ENCODE measurements at places on chromosomes 13 and 19.

DNA sequence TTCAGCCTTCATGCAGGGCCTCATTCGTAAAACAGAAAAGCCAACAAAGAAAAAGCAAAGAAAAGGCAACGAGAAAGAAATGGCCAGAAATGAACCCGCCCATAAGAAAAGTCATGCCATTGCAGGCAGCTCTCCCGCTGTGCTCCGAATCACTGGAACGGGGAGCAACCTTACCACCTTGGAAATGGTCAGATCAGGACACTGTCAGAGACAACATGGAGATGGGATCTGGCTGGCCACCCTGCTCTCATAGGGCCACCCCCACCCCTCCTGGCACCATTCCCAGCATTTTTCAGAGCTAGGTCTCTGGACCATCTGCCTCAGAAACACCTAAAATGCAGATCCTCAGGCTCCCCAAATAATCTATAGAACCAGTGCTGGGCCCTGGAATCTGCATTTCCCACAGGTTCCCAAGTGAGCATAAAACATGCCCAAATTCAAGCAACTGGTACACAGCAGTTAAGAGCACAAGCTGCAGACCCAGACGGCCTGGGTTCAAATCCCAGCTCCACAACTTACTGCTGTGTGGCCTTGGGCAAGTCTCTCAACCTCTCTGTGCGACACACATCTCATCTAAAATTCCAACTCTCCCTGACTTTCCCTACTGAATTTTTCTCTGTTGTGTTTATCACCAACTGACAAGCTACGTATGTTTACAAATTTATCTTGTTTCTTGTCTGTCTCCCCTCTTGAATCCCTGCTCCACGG is 151.6 kb downstream of the IER2 start:
- no peak for DNase-seq

DNA sequence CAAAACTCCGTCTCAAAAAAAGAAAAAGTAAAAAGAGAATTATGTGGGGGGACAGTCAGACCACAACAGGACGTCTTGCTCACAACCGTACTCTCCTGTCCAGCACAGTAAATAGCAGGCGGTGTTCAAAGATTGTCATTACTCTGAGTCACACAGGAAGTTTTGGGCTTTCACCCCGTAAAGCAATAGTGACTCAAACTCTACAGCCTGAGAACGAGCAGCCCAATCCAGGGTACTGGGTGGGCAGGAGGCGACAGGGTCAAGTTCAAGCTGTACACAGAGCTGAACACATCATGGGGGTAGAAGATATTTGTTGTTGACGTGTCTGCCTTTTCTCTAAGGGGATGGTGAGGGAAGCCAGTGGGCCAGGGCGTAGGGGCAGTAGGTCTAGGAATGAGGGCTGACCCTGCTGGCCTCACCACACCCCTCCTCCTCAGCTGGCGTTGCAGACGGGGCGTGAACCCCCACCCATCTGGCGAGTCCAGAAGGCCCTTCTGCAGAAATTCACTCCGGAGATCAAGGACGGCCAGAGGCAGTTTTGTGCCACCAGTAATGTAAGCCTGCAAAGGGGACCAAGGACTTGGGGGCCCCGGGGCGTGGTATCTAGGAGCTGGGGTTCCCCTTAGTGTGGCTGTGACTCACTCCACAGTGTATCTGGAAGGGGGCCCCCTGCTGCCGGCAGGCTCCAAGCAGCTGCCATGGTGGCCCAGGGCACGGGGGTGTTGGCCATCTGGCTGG is 23.3 kb downstream of the PRR12 start:
- no peak for DNase-seq

DNA sequence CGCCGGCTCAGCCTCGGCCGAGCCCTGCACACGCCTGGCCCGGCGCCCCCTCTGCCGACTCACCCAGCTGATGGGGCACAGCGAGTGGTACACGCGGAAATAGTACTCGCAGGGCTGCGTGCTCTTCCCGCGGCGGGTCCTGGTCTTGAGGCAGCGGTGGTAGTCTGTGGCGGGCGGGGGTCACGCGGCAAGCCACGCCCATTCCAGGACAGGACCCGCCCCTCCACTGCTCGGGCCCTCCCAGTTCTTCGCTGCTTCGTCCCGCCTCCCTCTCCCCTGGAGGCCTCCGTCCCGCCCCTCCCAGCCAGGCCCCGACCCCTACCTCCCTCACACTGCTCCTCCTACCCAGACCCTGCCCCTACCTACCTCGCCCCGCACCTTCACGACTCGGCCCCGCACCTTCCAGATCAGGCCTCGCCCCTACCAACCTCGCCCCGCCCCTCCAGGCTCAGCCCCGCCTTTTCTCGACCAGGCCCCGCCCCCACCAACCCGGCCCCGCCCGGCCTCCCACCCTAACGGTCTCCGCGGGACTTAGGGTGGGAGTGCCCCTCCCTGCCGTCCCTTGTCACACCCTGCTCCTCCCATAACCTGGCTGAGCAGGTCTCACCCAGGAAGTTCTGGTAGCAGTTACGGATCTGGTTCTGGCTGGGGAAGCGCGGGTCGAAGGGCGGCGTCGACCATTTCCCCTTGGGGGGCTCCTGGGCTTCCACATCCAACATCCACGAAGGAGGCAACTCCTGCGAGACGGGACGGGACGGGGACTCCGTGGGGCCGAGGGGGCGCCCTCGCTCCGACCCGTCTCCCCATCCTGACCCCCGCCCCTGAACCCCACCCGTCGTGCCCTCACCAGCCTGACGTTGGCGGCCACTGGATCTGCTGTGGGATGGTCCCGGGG is 469 bp downstream of the COX6B2 start:
- peak; percentile 86 for DNase-seq

GRCh38 chr19:43286786-43287185 is 17.5 kb upstream of the PSG9 start:
- no peak for DNase-seq

GRCh38 chr19:16736709-16737108 is 17.1 kb downstream of the NWD1 start:
- DNase-seq, result no peak

DNA sequence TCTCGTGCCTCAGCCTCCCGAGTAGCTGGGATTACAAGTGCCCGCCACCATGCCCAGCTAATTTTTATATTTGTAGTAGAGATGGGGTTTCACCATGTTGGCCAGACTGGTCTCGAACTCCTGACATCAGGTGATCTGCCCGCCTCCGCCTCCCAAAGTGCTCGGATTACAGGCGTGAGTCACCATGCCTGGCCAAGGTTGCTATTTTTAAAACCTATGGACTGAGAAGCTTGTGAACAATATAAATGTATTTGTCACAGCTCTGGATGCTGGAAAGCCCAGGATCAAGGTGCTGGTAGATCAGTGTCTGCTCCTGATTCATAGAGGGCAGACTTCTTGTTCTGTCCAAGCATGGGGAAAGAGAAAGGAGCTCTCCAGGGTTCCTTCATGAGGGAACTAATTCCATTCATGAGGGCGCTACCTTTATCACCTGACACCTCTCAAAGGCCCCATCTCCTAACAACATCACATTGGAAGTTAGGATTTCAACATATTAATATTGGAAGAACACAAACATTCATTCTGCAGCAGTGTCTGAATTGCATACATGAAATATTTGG is 16.1 kb downstream of the CARD8 start:
- no peak for DNase-seq

GRCh38 chr13:24038405-24038804 is 122.1 kb upstream of the SPATA13 start:
- DNase-seq, result no peak

GRCh38 chr13:49053906-49054305 is 78.2 kb downstream of the FNDC3A start:
- DNase-seq, result no peak

GRCh38 chr19:47469719-47470118 is 2.0 kb downstream of the SLC8A2 start:
- no peak for DNase-seq

- DNase-seq, result no peak
Measured at GRCh38 chr13:20411638-20412342, 113.9 kb downstream of the CRYL1 start.

DNA sequence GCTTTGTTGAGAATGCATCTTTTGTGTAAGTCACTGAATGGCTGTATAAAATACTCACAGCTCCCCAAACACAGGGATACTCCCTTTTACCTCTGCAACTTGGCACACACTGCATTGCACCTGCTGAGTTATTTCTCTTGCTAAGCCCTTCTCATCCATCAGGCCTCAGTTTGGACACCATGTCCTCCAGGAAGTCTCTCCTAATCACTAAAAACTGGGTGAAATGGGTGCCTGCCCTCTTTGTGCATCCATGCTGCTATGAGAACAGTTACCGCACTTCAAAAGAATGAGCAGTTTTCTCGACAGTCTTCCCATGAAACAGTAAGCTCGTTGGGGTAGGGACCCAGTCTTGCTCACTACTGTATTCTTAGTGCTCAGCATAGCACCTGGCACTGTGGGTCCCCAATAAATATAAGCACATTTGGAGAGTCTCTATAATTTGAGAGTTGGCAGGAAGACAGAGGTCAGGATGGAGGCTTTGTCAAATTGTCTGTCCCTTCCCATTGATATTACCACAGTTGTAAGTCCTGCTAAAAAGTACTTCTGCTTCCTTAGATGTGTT is 4.6 kb upstream of the SLC25A30 start:
- DNase-seq, result no peak

GRCh38 chr19:43433689-43434088 is 19.0 kb downstream of the TEX101 start:
- no peak for DNase-seq

GRCh38 chr13:112905086-112905485 is 63.9 kb upstream of the MCF2L start:
- no peak for DNase-seq

DNA sequence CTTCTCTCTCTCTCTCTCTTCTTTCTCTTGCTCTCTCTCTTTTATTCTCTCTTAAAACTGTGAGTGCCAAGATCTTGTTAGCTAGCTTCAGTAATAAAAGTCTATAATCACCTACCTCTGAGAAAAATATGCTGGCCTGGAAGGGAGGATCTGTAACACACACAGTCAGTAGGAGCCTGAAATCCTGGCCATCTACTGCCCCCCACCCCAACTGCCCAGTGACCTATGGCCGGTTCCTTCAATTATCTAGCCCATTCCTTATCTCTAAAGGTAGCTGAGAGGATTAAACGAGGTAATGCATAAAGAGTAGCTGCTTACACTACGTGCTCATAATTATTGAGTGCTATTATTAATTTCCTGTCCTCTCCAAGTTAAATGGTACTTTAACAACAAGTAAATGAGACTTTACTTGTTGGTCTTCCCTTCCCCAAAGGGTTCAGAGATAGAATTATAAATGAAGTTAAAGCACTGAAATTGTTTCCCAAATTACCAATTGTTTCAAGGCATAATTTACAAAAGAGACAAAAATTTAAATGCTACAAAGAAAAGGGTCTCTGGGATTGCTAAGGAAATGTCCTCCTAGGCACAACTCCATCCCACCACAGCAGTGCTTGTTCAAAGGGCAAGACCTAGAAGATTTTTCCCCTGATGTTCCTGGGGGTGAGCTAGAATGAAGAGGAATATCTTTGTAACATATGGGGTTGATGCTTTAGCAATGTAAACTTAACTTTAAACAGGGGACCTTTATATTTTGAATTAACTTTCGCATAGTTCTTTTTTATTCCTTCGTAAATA is 1.8 kb downstream of the LCP1 start:
- no peak for DNase-seq

DNA sequence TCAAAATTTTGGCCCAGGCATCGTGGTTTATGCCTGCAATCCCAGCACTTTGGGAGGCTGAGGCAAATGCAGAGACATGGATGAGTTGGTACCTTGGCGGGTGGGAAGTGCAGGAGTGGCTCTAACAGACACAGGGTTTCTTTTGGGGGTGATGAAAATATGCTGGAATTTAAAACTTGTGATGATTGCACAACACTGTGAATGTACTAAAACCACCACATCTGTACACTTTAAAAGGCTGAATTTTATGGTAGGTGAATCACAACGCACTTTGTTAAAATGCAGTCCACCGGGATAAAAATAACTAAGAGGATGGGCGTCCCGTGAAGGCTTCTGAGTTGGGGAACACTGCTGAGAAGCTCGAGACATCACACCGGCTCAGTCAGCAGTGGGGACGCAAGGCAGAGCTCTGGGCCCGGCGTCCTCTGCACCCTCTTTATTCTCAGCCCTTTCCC is 47.1 kb downstream of the MLLT1 start:
- no peak for DNase-seq

- no peak for DNase-seq
Measured at GRCh38 chr13:46479691-46480090, 73.3 kb upstream of the LRCH1 start.

GRCh38 chr19:10782795-10783194 is 53.2 kb downstream of the TMED1 start:
- no peak for DNase-seq

DNA sequence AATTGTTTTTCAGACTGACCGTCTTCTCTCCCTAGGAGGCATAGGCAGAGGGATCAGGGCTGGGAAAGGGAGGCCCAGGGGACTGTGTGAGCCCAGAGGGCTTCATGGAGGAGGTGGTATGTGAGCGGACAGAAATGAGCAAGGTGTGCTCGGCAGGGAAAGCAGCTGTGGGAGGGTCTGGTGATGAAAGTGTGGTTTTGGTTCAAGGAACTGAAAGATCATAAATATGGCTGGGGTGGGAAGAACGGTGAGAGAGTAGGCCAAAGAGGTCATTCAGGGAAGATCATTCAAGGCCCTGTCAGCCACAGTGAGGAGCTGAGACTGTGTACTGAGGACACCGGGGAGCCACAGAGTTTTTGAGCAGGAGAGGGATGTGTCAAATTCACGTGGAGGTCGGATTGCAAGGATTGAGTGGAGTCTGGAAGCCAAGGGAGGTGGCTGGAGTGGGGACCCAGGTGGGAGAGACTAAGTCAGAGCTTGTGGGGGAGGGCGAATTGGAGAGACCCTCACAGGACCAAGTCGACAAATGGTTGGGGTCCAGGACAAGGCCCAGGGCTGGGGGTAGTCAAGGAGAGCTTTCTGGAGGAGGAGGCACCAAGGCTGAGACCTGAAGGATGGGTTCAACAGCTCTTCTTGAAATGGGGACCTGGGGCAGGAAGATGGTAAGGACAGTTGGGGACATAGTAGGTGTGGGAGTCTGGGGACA is 7.6 kb downstream of the PLD3 start:
- no peak for DNase-seq

DNA sequence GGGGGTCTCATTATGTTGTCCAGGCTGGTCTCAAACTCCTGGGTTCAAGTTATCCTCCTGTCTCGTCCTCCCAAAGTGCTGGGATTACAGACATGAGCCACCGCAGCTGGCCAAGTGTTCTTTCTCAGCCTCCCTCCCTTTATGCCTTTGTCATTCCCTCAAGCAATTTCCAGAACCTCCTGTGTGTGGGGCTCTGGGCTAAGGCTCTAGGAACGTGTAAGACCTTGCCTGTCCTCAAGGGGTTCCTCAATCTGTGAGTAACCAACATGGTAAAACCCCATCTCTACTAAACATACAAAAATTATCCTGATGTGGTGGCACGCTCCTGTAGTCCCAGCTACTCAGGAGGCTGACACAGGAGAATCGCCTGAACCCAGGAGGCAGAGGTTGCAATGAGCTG is 15.5 kb upstream of the SPACA4 start:
- DNase-seq, result no peak

GRCh38 chr13:93976528-93976927 is 503.0 kb downstream of the DCT start:
- no peak for DNase-seq

- DNase-seq, result no peak
Measured at GRCh38 chr13:110416131-110417025, 109.3 kb downstream of the COL4A2 start.

- no peak for DNase-seq
Measured at GRCh38 chr13:21297447-21297846, 121.0 kb downstream of the MRPL57 start.

GRCh38 chr13:44437356-44438233 is 64.0 kb downstream of the SERP2 start:
- DNase-seq, result no peak

- no peak for DNase-seq
Measured at GRCh38 chr19:686589-687297, 8.5 kb downstream of the PRSS57 start.

Measured in transverse colon (tissue), 4 donors.